ENCODE measurements at places on chromosomes 2 and 18. TPM values are rescaled to one million over a fixed set of nuclear protein-coding genes. Genes with fewer than 3 reads are reported as not detected.

EGR4 gene
- total RNA-seq, result 0.17 TPM

GKN1 gene
- total RNA-seq, result not detected

DNPEP gene
- total RNA-seq, result 102 TPM

G6PC2 gene
- total RNA-seq, result not detected

MAP3K19 gene
- total RNA-seq, result not detected

- DNase-seq, result no peak
Observed at GRCh38 chr2:96594282-96594681, 43.8 kb downstream of the KANSL3 start.

DNA sequence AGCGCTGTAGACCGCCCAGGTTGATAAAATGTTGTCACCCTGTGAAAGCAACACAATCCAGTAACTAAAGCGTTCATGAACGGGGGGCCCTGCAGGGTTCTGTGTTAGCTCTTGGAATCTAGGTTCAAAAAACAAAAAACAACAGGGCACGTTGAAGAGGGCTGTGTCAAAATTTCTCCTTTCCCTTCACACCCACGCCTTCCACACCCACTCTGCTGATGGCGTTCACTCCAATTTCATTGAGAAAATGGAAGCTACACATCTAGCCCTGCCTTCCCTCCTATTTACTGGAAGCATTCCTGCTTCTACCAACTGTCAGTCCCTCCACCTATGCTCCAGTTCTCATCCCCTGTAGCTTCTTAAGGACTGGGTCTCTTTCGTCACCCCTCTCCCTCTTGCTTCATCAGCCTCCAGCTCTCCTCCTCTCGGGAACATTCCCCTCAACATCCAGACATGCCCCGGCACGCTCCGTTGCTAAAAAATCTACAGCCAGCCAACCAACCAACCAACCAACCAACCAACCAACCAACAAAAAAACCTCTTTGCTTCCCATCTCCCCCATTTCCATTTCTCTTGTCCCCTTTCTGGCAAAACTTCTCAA, 98.4 kb upstream of the SP3 start:
- no peak for DNase-seq

DNA sequence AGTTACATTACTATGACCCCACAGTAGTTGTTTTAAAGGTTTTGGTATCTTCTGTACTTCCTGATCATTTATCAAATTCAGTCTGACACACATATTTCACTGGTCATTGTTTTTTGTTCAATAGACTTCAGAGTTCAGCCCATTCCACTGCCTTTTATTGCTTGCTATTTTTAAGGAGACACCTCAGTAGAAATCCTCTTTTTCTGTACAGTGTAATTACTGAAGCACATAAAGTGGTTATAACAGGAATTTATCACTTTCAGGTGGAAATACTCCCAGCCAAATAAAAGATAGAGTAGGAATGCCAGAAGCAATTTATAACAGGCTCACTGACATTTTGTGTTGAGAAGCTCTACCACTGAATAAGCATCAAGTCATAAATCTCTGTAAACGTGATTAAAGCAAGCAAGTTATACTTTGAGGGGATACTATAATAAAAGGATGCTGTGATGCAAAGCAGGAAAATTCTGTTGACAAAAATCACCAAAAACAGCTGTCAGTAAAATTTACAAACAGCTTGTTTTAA, 6.6 kb upstream of the BARD1 start:
- no peak for DNase-seq

GRCh38 chr2:86372133-86372532, 34.7 kb upstream of the REEP1 start:
- DNase-seq, result peak; percentile 75

DNA sequence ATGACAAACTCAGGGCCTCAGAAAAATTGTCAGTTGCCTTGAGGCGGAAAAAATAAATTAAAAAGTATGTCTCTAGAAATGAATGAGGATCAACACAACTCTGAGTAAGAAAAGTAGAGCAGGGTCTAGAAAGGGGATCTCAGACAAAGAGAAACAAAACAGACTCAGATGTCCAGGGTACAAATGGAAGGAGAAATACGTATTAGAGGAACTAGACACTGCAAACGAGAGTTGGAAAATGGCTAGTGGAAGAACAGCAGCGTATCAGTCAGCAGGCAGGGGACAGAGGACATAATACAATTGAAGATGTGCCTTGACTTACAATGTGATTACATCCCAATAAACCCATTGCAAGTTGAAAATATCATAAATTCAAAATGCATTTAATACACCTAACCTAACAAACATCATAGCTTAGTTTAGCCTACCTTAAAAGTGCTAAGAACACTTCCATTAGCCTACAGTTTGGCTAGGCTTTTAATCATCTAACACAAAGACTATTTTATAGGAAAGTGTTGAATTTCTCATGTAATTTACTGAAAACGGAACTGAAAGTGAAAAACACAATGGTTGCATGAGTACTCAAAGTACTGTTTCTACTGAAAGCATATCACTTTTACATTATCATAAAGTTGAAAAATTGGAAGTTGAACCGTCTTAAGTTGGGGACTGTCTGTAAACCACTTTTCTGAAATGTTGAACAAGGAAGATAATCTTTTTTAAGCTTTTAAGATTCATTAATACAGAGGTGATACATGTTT, 182.8 kb downstream of the NBAS start:
- DNase-seq, result no peak

GRCh38 chr2:59752512-59752911, 800.9 kb downstream of the BCL11A start:
- DNase-seq, result no peak

DNA sequence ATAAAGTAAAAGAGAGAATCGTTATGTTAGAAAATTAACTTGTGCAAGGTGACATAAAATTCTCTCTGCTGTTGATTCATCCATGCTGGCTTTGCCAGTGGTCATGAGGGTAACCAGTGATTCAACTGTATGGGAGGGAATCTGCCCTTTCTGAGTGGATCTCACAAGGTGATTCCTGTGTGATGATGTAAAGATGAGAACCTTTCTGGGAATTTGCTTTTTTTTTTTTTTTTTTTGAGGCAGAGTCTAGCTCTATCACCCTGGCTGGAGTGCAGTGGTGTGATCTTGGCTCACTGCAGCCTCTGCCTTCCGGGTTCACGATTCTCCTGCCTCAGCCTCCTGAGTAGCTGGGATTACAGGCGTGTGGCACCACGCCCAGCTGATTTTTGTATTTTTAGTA, 23.3 kb downstream of the RAB31 start:
- no peak for DNase-seq

- DNase-seq, result no peak
Observed at GRCh38 chr2:34480366-34480765, 881.3 kb upstream of the FAM98A start.

GRCh38 chr18:48123324-48123723, 192.9 kb upstream of the SMAD2 start:
- no peak for DNase-seq

- no peak for DNase-seq
Observed at GRCh38 chr2:121319941-121320340, 34.9 kb upstream of the TFCP2L1 start.

- no peak for DNase-seq
Observed at GRCh38 chr2:217124050-217124449, 264.2 kb upstream of the TNP1 start.

- DNase-seq, result no peak
Observed at GRCh38 chr2:157160111-157160510, 97.4 kb upstream of the GALNT5 start.

DNA sequence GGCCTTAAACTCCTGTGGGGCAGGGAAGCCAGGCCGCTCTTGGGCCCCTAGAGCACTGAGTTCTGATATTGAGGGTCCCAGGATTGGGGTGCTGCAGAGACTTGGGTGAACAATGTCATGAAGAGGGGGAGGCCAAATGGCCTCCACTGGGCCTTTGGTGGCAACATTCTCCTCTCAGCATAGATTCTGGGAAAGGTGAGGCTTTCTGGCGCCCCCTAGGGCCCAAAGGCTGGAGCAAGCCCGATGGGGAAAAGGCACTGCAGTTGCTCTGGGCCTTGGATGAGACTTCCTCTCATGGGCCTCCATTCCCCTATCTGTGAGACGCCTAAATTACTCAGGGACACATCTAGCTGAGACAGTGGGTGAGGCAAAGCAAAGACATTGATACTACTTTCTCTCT, 84.8 kb downstream of the ACAA2 start:
- DNase-seq, result no peak

DNA sequence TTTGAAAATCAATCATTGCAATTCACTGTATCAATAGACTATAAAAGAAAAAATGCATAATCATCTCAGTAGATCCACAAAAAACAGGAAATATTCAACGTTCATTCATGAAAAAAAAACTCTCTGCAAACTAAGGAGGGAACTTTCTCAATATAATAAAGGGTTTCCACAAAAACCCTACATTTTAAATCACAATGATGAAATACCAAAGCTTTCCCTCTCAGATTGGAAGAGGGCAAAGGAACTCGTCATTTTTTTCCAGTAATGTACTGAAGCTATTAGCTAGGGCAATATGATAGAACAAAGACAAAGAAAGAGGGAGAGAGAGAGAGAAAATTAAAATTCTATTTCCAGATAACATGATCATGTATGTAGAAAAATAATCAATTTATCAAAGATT, 167.1 kb upstream of the RBMS1 start:
- DNase-seq, result no peak

Measured in esophagus muscularis mucosa (tissue), 4 donors.